ENCODE measurements at places on chromosomes 6 and 20.
A peak's percentile ranks its signal among the peaks of the same experiment; 100 is the strongest.

- peak; percentile 28 for DNase-seq
Measured at GRCh38 chr6:26275663-26276062, 89.3 kb upstream of the BTN3A2 start.

GRCh38 chr20:62282103-62282502 is 20.7 kb upstream of the ADRM1 start:
- no peak for DNase-seq

DNA sequence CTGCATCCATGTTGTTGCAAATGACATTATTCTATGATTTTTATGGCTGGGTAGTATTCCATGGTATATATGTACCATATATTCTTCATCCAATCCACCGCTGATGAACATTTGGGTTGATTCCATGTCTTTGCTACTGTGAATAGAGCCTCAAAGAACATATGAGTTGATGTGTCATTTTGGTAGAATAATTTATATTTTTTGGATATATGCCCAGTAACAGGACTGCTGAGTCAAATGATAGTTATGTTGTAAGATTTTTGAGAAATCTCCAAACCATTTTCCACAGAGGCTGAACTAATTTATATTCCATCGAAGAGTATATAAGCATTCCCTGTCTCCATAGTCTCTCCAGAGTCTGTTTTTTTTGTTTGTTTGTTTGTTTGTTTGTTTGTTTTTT is 1373.5 kb downstream of the GRIK2 start:
- DNase-seq = no peak

GRCh38 chr6:170223718-170224693 is 66.9 kb downstream of the DLL1 start:
- DNase-seq = no peak

DNA sequence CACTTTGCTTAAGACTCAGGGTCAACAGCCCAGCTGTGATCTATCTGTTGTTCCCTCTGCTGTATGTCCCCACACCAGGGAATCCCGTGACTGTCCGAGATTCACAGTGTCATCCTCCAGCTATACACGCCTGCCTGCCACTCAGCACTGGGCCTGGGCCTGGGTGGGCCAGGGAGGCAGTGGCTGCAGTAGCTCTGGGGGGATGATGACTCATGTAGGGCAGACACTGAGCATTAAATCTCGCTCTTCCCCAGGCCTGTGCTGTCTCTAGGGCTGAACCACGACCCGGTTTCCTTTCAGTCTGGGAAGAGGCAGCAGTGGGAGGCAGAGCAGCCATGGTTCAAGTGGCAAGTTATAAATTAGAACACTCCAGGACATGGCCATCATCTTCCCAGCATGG is 173.9 kb downstream of the LRFN2 start:
- DNase-seq = no peak

Data from hematopoietic multipotent progenitor cell treated with erythropoietin and hydrocortisone succinate and interleukin-3 and kit ligand, for 8 days (in vitro differentiated cells).